ENCODE measurements at places on chromosomes 16 and 17.
A peak's percentile ranks its signal among the peaks of the same experiment; 100 is the strongest.

GRCh38 chr17:81100668-81101067 lies 64.6 kb upstream of the PVALEF start:
- DNase-seq, result no peak

- DNase-seq, result peak; percentile 44
These were observed 7.7 kb downstream of the MED9 start for GRCh38 chr17:17484451-17484899.

GRCh38 chr17:42133461-42134041 lies 10.9 kb downstream of the HSPB9 start:
- DNase-seq, result peak; percentile 40

- DNase-seq, result no peak
These were observed 77.3 kb upstream of the TEKT1 start for GRCh38 chr17:6908807-6909206.

DNA sequence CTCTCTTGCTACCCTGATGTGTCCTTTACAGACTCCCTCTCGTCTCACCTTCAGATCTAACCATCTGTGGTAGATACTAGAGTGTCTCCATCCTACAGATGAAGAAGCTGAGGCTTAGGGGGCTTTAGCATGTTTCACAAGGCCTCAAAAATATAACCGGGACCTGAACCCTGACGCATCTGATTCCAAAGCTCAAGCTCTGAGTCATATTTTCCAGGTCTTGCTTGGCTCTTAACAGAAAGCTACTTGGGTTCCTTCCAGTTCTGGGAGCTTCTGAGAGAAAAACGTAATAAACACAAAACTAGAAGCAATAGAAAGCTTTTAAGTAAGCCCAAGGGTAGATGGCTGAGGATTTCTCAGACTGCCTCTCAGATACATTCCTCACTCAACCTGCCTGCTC lies 224.3 kb upstream of the EEF2KMT start:
- DNase-seq, result no peak
